H1 (cell line): ENCODE measurements at places on chromosomes 3 and 15. TPM values are rescaled to one million over a fixed set of nuclear protein-coding genes. Genes with fewer than 3 reads are reported as not detected.

The CPLX3 gene
- not detected in 2 replicates for total RNA-seq

The LRRN1 gene
- total RNA-seq, result 199 TPM in 2 replicates

The GOLGA8Q gene
- total RNA-seq, result not detected in 2 replicates

DNA sequence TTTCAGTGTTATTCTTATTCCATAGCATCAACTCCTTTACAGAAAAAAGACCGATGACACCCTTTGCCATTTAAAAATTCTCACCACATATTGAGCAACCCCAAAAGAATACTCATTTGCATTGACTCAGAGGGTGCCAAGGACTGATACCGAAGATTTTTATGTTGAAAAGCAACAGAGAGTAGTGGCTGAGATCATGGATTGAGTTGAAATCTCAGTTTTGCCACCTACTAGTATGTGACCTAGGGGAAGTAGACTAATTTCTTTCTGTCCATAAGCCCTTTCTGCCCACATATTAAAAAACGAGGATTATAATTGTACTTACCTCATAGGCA lies 313.9 kb upstream of the SATB1 start:
- no peak overlapping the region for H3K27ac ChIP-seq
- no peak for DNase-seq
- no peaks in the 10 kb centered on the region for H3K27me3 ChIP-seq
- H3K4me1 ChIP-seq, result no peaks in the 10 kb centered on the region
- no peak overlapping the region for H3K4me3 ChIP-seq

- no peak for DNase-seq
- no peak overlapping the region for H3K27ac ChIP-seq
- H3K27me3 ChIP-seq, result no peaks in the 10 kb centered on the region
- H3K4me3 ChIP-seq, result no peak overlapping the region
These were observed 141.8 kb upstream of the BNIP2 start for GRCh38 chr15:59830873-59831272.

GRCh38 chr15:85495096-85495495 lies 114.7 kb downstream of the AKAP13 start:
- H3K27ac ChIP-seq, result no peak overlapping the region
- peaks cover 3% of the 10 kb centered on the region; the same call in 1 of the 2 replicates for H3K4me1 ChIP-seq
- no peak overlapping the region for H3K4me3 ChIP-seq
- no peak for DNase-seq
- H3K36me3 ChIP-seq, result no peaks in the 10 kb centered on the region

GRCh38 chr15:82003916-82004315 lies 41.9 kb downstream of the MEX3B start:
- no peak overlapping the region for H3K27ac ChIP-seq
- H3K4me1 ChIP-seq, result no peaks in the 10 kb centered on the region
- H3K27me3 ChIP-seq, result no peaks in the 10 kb centered on the region
- DNase-seq, result no peak
- H3K4me3 ChIP-seq, result no peak overlapping the region
- H3K36me3 ChIP-seq, result no peaks in the 10 kb centered on the region

DNA sequence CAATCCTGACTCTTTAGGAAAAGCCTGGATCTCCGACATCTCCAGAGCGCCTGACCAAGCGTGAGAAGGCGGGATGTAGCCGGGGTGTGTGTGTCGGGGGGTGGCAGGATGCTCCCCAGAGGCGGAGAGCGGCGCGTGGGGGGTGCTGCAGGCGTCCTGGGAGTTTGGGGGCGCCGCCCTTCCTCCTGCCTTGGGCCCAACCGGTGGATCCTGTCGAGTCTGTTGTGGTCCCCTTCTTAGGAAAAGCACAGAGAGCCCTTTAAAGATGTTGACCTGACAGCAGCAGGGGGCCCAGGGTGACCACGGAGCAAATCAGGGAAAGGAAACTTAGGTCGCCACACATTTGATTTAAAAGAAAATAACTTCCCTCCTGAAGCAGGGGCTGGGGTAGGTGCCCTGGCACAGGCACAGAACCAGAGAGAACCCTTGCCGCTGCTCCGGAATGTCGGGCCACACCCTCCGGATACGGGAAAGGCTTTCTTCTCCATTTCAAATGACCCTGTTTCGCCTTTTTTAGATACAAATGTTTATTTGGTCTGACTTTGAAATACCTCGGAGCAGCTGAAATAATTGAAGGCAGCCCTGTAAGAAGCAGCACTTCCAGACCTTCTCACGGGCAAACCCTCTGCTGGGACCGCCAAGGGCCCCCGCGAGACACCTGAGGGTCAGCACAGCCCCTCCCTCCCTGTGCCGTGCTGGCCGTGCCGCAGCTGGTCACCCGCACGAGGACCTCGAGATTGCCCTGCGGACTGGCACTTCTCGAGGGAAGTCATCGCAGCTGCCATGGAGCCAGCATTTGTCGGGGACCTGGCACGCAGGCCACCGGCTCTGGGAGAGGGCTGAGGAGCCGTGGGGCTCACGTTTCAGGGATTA lies 102.9 kb upstream of the KLF13 start:
- no peak overlapping the region for H3K4me3 ChIP-seq
- DNase-seq, result peak; percentile 47
- no peak overlapping the region for H3K27ac ChIP-seq

GRCh38 chr3:50350213-50350526 lies 405 bp downstream of the NPRL2 start:
- peaks cover 7% of the 10 kb centered on the region for H3K27me3 ChIP-seq
- H3K4me3 ChIP-seq, result peak overlapping the region; percentile 79
- no peak for DNase-seq
- H3K4me1 ChIP-seq, result no peaks in the 10 kb centered on the region

DNA sequence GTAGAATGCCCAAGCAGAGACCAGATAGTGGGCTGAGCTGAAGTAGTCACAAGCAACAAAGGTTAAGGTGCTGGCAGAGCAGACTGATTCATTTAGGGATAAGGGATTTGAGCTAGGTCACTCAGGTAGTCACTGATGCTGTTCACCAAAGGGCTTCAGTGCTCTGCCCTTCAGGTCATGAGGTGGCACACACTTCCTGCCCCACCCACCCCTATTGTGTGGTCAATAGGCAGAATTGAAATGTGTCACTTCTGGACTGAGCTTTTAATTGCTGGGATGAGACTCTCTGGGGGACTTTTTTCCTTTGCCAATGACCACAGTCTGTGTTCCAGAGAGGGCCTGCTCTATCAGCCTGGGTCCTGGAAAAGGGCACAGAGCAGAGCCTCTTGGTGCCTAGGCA lies 2.9 kb upstream of the DIS3L start:
- no peak for DNase-seq
- no peak overlapping the region for H3K4me3 ChIP-seq
- H3K36me3 ChIP-seq, result no peaks in the 10 kb centered on the region

DNA sequence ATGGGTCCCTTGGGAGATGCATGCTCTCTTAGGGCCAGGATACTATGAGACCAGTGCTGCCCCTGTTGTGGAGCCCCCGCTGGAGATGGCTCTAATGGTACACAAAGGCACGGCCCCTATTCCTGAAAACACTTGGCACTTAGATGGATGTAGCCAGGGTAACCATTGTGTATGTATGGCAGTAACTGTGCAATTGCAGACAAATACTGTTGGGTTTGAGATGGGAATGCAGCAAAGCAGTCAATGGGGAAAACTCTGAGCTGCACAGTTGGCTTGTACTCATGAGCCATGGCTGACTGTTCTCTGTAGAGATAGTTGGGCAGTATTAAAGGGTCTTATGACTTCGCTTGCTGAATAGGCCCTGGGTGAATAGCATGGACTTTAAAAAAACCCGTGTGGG lies 67.9 kb upstream of the NPAP1 start:
- no peak overlapping the region for H3K27ac ChIP-seq
- no peak overlapping the region for H3K4me3 ChIP-seq
- no peaks in the 10 kb centered on the region for H3K4me1 ChIP-seq
- H3K36me3 ChIP-seq, result no peaks in the 10 kb centered on the region
- H3K27me3 ChIP-seq, result no peaks in the 10 kb centered on the region
- DNase-seq, result no peak

DNA sequence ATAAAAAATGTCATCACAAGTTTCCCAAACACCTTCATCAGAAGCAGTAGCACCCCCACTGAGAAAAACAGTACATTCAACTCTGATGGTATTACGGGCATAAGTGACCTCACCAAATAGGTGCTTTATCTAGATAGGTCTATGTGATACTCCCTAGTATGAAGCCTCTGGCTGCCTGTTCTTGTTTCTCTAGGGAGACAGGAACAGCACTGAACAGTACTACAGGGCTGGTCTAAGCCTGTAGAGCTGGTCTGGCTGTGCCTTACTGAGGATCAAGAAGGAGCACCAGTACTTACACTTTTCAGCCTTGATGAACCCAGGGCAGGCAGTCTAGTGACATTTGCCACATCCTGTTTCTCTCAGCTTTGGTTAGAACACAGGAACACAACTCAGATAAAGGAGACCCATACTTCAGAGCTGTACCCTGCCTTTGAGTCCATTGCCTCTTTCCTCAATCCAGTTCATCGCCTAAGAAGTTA lies 35.9 kb downstream of the OXNAD1 start:
- DNase-seq, result no peak
- H3K4me3 ChIP-seq, result peak overlapping the region; percentile 35; the same call in 1 of the 2 replicates
- H3K36me3 ChIP-seq, result 0 out of 2 replicates have a peak, but pooled peaks cover 3% of the 10 kb centered on the region
- H3K27ac ChIP-seq, result peak overlapping the region; percentile 17; the same call in 1 of the 2 replicates
- no peaks in the 10 kb centered on the region for H3K27me3 ChIP-seq
